Activated T-cell treated with anti-CD3 and anti-CD28 coated beads, Interleukin-2, amount 50 U/mL, for 24 hours (primary cell): ENCODE measurements at places on chromosomes 1 and 21.
A peak's percentile ranks its signal among the peaks of the same experiment; 100 is the strongest.

- peaks cover 92% of the 10 kb centered on the region for H3K36me3 ChIP-seq
- no peak for DNase-seq
- H3K4me3 ChIP-seq: no peak overlapping the region
- no peaks in the 10 kb centered on the region for H3K27me3 ChIP-seq
- peaks cover 23% of the 10 kb centered on the region for H3K4me1 ChIP-seq
- no peak overlapping the region for H3K27ac ChIP-seq
Observed at GRCh38 chr1:96752394-96752793, 30.8 kb downstream of the PTBP2 start.

DNA sequence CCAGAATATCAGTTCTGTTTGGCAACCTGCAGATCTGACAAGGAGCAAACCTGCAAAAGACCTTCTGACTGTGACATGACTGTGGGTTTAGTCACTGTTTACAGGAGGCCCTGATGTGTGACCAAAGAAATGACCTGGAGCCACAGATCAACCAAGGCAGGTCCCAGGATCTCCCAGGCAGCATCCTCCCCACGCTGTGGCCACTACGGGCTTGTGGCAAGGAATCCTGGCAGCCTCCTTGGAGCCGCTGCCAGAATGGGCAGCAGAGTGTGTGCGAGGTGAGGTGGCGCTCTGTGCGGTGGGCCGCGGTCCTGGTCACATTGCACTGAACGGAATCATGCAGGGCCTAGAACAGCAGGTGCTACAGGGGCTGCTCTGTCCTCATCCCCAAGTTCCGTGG, 15.9 kb downstream of the MCM3AP start:
- H3K27ac ChIP-seq: no peak overlapping the region
- no peak overlapping the region for H3K4me3 ChIP-seq
- DNase-seq: no peak

GRCh38 chr21:41345934-41346685, 15.7 kb upstream of the MX2 start:
- H3K4me3 ChIP-seq: no peak overlapping the region
- no peaks in the 10 kb centered on the region for H3K36me3 ChIP-seq
- DNase-seq: no peak
- no peak overlapping the region for H3K27ac ChIP-seq
- peaks cover 17% of the 10 kb centered on the region for H3K27me3 ChIP-seq
- no peaks in the 10 kb centered on the region for H3K4me1 ChIP-seq

DNA sequence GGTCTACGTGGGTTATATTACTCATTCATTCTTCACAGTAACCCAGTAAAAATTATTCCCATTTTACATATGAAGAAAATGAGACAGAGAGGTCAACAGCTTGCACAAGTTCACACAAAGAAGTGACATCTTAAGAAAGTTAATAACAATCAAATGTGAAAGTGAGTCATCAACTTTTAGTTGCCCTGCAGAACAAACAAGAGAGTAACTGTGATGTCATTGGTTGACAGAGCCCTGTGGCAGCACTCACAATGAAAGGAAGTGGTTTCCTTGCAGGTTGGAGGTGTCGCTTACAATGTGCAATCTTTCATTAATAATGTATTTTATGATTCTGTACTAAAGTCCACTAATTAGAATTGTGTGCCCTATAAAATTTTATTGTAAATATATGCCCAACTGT, 369.6 kb downstream of the RYR2 start:
- DNase-seq: no peak
- H3K4me3 ChIP-seq: no peak overlapping the region
- no peaks in the 10 kb centered on the region for H3K36me3 ChIP-seq
- H3K4me1 ChIP-seq: peaks cover 11% of the 10 kb centered on the region
- H3K27me3 ChIP-seq: no peaks in the 10 kb centered on the region

DNA sequence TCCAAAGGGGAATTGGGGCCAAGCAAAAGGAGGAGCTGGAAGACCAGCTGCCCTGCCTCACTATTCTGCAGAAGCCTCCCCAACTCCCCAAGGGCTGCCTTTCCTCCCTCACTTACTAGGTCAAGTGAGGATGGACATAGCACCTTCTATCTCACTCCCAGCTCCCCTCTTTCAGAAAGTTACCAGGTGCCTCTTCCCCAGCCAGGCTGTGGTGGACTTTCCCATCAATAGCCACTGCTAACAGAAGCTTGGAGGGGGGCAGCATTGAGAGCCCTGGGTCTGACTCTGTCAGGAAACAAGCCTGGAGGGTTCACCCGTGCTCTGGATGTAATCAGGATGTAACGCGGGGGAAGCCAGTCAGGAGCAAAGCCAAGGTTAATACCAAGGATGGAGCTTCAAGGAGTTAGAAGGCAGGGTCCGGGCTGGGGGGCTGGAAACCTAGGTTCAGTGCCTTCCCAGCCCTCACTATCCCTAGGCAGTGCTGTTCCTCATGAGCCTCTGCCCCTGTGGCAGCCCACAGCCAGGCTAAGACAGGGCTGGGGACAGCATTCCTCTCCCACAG, 127.8 kb upstream of the NGF start:
- H3K4me1 ChIP-seq: peaks cover 9% of the 10 kb centered on the region
- H3K4me3 ChIP-seq: no peak overlapping the region
- DNase-seq: no peak
- no peaks in the 10 kb centered on the region for H3K36me3 ChIP-seq
- H3K27ac ChIP-seq: no peak overlapping the region

GRCh38 chr1:156721535-156721934, 6.7 kb upstream of the METTL25B start:
- peaks cover 46% of the 10 kb centered on the region for H3K36me3 ChIP-seq
- no peak for DNase-seq
- peak overlapping the region; percentile 85 for H3K27ac ChIP-seq
- H3K4me3 ChIP-seq: no peak overlapping the region
- no peaks in the 10 kb centered on the region for H3K27me3 ChIP-seq

DNA sequence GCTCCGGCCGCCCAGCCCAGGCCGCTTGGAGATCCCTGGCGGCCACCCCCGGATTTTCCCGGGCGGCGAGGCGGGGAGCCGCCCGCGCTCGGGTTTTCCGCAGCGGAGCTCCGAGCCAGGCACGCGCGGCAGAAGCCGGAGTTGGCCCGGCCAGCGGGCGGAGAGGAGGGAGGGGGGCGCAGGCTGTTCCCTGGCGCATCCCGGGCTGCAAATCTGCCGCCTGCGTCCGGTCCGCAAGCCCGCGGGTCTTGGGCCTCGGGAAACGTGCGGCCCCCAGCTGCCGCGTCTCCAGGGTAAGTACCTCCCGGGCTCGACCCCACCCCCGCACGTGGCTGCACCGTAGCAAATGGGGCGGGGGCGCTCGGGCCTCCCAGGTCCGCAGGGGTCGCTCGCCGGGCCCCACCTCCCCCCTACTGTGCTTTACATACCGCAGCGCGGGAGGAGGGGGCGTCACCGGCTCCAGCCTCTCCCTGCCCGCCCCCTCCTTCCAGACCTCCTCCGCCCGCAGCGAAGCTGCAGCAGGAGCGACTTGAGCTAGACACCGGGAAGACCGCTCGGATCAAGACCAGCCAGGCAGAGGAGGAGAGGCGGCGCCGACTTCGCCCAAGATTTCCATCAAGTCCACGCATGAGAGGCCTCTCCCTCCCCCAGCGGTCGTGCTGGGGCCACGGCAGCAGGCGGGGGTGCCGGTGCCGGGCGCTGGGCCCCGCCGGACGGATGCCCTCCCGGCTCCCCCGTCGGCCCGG, 1.6 kb downstream of the TMEM200B start:
- peak; percentile 48 for DNase-seq
- peaks cover 10% of the 10 kb centered on the region for H3K4me1 ChIP-seq
- H3K4me3 ChIP-seq: peak overlapping the region; percentile 58
- peaks cover 23% of the 10 kb centered on the region for H3K27me3 ChIP-seq
- peaks cover 27% of the 10 kb centered on the region for H3K36me3 ChIP-seq
- H3K27ac ChIP-seq: no peak overlapping the region

DNA sequence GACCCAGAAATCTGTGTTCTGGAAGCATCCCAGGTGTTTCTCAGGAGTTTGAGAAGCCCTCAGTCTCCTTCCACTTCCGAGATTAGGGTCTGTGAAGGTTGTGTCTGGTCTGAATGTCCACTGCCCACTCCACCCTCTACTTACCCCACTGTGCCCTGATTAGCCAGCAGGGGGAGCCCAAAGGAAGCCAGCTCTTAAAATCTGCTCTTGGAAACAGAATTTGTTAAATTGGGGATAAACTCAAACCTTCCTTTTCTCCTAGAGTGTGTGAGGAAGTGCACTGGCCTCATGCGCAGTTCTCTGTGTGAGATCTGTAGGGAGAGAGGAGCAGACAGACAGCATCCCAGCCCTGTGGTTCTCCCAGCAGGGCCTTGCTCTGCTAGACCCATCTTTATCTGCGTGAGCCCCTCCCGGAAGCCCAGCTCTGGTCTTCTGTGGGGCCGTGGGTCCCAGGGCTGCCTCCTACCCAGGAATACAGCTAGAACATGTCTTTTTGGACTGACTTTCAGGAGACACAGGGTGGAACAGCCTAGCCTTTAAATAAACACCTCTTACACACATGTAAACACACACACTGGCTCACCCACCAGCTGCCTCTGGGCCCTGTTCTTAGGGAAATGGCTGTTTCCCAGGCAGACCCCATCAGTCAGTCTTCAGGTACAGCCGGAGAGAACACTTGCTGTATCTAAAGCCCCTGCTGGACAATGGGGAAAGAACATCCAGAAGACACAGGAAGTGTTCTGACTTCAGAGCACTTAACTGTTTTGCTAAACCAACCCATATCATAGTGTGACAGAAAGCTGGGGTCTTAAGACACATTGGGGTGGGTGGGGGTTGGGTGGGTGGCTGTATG, 52.2 kb downstream of the SMYD2 start:
- H3K4me3 ChIP-seq: no peak overlapping the region
- no peak overlapping the region for H3K27ac ChIP-seq
- no peaks in the 10 kb centered on the region for H3K27me3 ChIP-seq

- peaks cover 43% of the 10 kb centered on the region for H3K27me3 ChIP-seq
- DNase-seq: no peak
- H3K4me1 ChIP-seq: peaks cover 6% of the 10 kb centered on the region
- no peak overlapping the region for H3K4me3 ChIP-seq
Observed at GRCh38 chr1:31618916-31619846, 1.7 kb downstream of the HCRTR1 start.

- H3K27ac ChIP-seq: no peak overlapping the region
- peaks cover 18% of the 10 kb centered on the region for H3K4me1 ChIP-seq
- H3K27me3 ChIP-seq: no peaks in the 10 kb centered on the region
- H3K4me3 ChIP-seq: no peak overlapping the region
Observed at GRCh38 chr1:44025816-44026215, 5.4 kb downstream of the SLC6A9 start.

DNA sequence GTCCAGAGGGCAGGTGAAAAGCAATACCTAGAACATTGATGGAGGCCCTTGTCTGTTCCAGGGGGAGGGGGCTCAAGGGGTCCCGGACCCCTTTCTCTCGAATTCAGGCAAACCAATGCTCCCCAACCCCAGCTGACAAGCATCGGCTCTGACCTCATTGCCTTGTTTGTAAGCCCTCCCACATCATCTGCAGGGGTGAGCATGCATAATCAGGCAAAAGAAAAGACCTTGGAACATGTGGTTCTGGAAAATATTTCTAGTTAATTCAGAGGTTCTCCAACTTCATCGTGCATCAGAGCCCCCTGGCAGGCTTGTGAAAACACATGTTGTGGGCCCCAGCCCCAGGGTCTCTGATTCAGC, 231.3 kb downstream of the TOMM20 start:
- H3K27me3 ChIP-seq: no peaks in the 10 kb centered on the region
- no peak for DNase-seq
- H3K27ac ChIP-seq: no peak overlapping the region
- H3K4me1 ChIP-seq: peaks cover 27% of the 10 kb centered on the region
- H3K36me3 ChIP-seq: no peaks in the 10 kb centered on the region
